SK-MEL-5 (cell line): ENCODE measurements at places on chromosomes 1 and 21.
A peak's percentile ranks its signal among the peaks of the same experiment; 100 is the strongest.

DNA sequence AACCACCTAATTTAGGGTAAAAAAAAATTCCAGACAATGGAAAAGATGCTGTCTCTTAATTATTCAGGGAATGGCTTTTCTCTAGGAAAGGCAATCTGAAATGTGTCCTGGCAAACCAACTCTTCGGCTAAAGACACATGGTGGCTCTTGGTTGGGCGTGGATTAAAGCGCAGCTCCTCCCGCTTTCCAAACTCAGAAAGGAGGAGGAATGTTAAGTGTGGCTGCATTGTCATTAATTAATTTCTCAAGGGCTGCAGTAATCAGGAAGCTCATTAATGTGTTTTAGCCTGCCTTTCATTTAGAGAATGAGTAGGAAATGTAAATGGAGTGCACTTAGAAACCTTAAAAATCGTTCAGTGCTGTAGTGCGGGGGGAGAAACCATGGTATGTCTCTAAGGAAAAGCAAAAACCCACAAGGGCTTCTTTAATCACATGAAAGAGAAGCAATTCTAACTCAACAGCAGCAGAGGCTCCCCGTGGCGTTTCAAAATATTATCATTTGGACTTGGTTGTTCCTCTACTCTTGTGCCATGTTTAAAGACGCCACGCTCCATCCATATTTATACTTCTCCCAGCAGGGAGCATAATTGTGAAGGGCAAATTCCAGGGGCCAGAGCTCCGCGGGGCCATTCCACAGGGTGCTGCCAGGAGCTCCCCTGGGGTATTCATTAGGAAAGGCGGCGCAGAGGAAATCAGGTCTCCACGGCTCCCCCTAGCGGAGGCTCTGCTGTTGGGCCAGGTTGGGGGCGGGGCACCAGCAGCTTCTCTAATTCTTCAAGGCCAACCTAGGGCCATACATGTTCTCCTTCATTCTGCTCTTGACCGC is 91.9 kb upstream of the SSX2IP start:
- DNase-seq = peak; percentile 85

DNA sequence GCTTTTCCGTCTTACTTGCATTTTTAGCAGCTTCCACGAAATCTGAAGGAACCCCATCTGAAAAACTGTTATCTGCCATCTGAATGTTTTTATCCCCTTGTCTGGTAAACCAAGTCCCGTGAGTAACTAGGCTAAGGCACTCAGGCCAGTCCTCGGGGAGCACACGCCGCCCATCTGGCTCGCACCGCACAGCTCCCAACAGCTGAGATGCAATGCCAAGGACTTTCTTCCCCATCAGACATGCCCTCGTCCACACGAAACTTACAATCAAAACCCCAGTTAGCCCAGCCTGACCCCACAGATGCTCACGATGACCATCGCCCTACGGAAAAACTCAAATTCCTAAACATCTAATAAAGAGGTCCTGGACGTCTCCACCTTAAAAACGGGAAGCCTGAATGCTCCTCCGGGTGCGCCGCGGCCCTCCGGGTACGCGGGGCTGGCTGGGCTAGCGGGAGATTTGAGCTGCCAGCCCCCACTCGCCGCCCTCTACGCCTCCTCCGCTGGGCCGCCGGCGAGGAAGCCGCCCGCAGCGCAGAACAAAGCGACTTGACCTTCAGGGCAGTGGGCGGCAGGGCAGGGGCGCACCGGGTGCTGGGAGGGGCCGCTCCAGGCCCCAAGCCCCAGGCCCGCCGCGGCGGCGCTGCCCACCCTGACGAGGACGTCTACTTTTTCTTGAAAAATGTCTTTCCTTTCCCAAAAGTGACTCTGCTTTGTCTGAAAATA is 36.6 kb downstream of the CD58 start:
- DNase-seq = no peak

DNA sequence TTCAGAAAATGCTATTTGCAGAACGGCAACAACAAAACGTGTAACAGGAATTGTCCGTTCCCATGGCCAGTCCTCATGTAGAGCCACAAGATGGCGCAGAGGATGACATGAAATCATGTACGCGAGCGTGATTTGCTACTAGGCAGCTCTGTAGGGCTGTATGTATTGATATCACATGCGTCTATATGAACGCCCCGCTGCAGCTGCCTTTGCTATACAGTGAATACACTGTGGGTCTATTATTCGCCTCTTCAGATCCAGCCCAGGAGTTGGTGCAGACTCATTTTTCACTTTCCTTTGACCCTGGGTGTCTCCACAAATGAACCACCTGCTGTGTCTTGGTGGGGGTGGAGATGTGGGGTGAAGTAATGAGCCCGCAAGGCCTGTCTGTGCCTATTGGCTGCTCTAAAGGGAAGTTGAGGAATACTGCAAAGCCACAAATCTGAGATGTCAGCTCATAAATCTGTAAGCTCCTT is 361.5 kb downstream of the KIF26B start:
- peak; percentile 74 for DNase-seq

GRCh38 chr21:38834725-38835124 is 29.0 kb downstream of the ETS2 start:
- DNase-seq = no peak

DNA sequence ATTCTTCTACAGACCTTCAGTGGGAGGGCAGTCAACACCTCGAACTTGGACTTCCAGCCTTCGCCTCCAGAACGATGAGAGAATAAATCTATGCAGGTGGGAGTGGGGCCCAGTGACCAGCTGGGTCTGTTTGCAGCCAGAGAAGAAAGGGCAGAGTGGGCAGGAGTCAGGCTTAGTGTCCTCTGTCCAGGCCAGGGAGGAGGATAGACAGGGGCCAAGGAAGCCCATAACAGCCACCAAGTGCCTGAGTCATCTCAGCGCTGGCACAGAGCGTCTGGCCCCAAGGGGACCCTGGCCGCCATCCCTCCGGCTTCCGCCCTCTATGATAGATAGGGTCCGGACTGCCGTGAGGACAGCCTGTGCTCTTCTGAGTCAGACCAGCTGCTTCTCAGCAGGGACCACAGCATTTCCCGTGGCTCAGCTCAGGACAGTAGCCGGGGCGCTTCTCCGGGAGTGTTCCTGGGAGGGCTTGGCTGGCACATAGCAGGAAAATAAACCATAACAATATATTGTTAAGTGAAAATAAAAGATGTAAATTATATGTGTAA is 133.1 kb upstream of the C1orf174 start:
- no peak for DNase-seq

- DNase-seq = peak; percentile 34
Observed at GRCh38 chr1:235783148-235783776, 83.4 kb downstream of the LYST start.

DNA sequence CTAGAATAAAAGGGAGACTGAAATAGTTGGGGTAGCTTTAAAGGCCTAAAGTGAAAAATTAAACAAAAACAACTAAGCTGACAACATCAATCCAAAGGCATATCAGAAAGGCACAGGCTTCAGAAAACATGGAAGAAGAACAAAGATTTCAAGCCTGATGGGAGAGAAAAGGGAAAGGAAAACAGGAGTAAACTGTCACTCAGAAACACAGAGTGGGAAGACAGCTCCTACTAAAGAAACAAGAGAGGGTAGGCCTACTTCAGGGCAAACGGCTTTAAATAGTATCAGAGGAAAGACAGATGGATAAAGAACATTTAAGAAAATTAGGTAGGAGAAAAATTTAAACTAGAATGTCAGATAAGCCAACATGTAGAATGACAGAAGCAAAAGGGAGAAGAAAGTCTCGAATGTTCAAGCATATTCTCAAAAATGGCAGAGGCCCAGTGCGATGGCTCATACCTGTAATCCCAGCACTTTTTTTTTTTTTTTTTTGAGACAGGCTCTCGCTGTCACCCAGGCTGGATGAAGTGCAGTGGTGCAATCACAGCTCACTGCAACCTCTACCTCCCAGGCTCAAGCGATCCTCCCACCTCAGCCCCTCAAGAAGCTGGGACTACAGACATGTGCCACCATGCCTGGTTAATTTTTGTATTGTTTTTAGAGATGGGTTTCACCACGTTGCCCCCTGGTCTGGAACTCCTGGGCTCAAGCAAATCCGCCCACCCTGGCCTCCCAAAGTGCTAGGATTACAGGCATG is 7.6 kb downstream of the EGLN1 start:
- no peak for DNase-seq

DNA sequence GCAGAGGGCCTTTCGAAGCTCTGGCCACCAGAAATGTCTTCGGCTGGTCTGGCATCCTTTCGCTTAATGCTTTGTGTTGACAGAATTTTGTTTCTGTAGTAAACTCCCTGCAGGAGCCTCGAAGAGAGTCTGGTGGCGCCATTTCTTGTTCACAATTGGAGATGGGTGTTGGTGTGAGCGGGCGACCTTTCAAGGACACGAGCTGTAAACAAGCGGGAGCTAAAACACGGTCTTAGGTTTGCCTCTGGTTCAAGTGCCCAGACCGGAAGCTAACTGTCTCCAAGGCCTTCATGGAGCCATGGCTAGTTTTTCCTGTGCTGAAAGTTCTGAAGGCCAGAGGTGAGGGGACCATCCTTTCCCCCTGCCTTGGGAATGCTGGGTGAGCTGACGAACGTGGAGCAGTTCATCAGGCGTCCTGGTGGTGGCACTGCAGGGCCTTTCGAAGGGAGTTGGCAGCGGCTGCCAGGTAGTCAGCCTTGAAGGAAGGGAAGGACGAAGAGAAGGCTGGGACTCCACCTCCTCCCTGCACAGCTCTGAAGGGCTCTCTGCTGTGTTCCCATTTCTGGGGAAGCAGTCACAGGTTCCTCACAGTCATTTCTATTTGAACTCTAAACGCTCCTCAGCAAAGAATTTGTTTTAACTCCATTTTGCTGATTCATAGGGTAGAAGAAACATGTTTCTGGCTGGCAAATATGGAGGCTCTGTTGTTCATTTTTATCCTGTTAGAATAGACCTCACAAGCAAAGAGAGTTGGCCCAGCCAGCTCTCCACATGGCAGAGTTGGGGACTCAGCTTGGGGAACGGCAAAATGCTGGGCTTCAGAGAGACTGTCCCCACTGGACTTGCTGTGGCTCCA is 35.2 kb downstream of the URB2 start:
- DNase-seq = peak; percentile 82

- DNase-seq = peak; percentile 94
Observed at GRCh38 chr1:82565146-82565545, 764.4 kb downstream of the ADGRL2 start.

DNA sequence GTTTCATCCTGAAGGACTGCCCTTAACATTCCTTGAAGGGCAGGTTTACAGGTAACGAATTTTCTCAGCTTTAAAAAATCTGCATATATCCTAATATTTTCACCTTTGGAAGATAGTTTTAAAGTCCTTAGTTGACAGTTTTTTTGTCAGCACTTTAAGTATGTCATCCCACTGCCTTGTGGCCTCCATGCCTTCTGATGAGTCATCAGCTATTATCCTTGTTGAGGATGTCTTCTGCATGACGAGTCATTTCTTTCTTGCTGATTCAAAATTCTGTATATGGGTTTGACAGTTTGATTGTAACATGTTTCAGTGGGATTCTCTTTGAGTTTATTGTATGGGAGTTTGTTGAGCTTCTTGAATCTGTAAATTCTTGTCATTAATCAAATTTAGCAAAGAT is 500.6 kb downstream of the DISC1 start:
- DNase-seq = peak; percentile 9

DNA sequence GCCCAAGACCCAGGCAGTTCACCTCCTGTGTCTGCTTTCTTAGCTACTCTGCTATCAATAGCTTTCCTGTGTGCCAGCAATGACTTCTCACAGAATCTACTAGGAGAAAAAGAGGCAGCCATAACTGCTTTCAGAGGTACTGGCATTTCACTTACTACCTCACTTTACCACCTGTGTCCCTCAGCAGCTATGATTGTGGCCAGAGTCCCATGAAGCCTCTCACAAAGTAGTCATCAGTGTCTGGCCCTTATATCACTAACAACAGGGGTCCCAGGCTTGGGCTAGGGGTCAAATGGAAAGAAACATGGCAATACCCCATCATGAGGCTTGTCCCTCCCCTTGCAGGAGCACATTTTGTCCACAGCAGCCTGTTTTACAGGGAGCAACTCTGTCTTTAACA is 62.7 kb upstream of the EPS8L3 start:
- DNase-seq = no peak

DNA sequence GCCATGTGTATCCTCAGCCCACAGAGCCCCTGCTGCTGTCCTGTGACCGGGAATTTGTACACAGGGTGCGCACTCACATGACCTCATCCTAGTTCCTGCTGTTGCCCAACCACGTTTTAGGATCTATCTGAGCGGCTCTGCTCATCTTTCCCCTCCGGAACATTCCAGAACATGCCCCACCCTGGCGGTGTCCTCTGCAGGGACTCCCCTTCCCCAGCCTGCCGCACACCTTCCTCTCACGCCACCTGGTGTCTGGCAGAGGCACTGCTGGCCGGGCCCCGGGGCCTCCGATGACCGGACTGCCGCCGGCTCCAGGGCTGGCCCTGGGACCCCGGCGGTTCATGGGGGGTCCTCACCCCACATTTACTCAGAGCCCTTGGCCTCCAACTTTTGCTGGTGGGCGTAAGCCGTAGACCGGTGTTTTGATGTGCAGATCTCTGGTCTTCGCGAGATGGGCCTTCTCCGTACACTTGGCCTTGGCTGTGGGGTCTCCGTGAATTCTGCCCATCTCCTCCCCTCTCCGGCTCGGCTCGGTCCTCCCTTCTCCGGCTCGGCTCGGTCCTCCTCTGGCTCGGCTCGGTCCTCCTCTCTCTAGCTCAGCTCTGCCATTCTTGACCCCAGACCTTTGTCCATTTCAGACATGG is 29.5 kb downstream of the ARHGEF16 start:
- DNase-seq = peak; percentile 45

DNA sequence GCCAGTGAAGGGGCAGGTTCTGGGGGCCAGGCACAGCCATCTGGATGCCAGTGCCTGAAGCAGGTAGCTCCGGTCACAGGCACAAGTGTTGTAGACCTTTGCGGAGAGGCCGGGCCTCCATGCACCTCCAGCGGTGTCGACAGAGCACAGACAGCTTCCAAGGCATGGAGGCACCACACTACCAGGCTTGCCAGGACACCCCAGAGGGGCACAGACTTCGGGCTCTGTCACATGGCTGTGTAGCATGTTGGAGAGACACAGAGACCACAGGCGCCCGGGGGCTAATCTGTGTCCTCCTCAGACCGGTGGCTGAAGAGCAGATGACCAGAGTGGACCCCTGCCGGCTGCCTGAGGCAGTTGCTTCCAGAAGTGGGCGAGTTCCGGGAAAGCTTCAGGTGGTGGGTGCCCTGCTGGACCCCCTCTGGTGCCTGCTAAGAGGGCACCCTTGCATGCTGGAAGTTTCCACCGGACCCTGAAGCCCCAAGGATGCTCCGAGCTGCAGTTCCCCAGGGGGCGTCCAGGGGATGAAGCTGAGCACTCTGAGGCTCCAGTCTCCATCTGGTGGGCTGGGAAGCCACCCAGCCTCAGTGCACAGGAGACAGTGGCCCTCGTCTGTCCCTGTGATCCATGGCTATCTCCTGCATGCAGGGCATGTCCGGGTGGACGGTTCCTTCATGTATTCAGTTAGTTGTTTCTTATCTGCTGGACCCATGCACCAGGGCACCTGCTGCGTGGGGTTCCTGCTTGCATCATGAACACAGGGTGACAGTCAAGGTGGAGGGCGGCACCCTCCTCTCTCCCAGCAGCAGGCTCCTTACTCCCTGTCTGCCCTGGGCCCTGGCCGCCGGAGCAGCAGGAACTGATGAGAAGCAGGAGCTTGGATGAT is 82.4 kb downstream of the OBSCN start:
- no peak for DNase-seq

DNA sequence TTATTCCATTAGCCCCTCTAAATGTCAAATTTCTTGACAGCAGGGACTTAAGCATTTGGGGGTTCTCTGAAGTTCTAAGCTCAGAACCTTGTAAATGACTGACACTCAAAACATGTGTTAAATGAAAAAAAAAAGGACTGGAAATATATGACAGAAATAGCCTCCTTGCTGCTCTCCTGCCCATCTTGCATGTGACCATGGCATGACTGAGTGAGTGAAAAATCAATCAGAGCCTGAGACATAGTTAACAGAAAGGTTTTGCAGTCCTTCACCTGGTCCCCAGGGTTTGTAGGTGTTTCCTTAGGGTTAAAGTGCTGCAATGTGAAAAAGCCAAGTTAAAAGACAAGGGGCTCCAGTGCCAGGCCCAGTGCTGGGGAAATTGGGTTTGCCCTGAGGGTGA is 168.1 kb downstream of the ZBTB18 start:
- DNase-seq = no peak
